ENCODE measurements at places on chromosomes 12 and 14.
A peak's percentile ranks its signal among the peaks of the same experiment; 100 is the strongest.

DNA sequence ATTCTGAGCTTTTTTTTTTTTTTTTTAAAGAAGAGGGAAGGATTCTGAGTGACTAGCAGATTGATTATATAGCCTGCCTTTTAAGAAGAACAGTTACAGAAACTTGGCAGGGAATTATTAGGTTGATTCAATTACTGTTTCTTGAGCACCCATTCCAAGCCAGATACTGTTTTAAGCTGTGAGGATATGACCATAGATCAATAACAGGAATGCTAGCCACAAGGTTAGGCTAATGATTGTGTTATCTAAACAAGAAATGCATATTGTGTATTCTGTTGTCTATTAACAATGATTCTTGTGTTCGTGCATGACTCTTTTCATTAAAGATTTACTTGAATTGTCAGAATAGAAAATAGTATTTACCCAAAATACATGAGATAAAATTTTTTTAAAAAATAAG lies 67.1 kb downstream of the PRORP start:
- no peak for DNase-seq

DNA sequence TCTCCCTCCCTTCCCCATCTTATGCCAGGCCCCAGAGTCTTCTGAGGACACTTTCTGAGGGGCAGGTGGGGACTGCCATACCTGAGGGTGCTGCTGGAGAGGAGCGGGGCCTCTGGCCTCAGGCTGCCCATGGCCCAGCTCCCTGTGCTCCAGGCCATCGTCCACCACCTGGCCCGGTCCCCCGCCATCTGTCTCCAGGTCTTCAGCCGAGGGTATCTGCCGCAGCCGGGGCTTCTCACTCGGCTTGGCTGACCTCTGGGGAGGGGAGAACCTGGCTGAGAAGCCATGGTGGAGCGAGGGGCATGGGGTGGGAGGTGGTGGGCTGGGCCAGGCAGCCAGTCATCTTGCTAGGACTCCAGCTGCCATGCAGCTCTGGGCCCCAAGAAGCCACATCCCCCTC lies 21.6 kb downstream of the SLC48A1 start:
- DNase-seq = no peak

DNA sequence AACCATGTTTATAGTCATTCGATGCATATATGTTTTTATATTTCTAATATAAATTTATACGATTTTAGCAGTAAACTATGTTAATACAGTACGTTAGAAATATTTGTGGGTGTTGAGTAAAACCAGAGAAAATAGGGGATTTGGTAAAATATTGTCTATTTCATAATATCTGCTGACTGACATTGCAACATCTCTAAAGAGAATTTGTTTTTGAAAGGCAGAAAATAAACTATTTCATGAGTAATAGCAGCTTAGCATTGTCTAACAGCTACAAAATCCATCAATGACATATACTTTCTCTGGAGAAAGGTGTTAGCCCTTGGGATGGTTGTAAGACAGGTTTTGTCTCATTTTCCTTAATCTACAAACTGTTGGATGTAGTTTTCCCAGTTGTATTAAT lies 144.9 kb downstream of the PDE3A start:
- no peak for DNase-seq

DNA sequence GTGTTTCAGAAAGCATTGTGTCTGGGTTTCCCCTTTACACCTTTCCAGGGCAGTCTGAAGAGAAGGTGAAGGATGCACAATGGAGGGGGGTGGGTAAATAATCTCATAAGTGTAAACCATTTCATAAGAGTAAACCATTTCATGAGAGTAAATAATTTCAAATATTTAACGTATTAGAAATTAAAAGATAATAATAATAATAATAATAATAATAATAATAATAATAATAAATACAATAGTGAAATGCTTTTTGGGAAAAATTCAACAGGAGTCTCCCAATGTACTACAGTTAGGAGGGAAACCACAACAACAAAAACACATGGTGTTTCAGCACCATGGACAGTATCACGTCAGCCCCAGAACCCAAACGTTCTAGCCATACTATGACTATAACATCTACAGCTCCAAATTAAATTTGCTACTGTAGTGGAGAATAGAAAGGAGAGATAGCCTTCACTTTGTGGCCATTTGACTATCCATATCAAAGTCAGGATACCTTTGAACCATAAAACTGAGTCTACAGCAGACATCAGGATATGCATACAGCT lies 691.8 kb downstream of the BCL11B start:
- DNase-seq = peak; percentile 8

DNA sequence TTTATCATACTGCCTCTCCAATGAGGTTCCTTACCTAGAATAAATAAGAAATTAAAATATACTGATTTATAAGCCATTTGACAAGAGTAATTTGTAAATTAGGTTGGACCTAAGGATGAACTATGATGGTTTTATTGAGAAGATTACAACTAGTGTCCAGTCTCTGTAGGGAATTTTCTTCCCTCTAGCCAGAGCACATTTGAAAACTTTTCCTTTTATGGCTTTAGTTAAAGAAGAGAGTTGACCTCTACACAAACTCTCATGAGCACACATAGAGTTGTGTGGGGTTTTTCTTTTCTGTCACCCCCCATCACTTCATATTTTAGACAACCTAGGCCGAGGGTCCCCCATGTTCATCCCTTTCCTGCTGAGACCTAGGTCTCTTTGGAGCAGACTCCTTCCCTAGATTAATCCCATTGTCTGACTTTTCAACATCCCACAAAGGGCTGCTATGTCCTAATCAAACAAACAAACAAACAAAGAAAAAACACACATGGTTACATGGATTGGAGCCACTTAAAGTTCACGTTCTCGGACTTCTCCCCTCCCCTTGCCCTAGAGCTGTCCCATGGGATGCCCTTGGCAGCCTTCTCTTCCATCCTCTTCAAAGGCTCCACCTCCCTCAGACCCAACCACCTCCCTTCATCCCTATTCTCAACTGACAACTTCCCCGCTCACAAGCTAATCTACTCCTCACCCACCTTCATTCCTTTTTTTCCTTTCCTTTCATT lies 40.7 kb downstream of the GPR135 start:
- DNase-seq = no peak

- DNase-seq = no peak
Observed at GRCh38 chr14:103716091-103716801, 636 bp downstream of the ZFYVE21 start.

GRCh38 chr12:13036881-13037280 lies 7.3 kb upstream of the FAM234B start:
- no peak for DNase-seq

DNA sequence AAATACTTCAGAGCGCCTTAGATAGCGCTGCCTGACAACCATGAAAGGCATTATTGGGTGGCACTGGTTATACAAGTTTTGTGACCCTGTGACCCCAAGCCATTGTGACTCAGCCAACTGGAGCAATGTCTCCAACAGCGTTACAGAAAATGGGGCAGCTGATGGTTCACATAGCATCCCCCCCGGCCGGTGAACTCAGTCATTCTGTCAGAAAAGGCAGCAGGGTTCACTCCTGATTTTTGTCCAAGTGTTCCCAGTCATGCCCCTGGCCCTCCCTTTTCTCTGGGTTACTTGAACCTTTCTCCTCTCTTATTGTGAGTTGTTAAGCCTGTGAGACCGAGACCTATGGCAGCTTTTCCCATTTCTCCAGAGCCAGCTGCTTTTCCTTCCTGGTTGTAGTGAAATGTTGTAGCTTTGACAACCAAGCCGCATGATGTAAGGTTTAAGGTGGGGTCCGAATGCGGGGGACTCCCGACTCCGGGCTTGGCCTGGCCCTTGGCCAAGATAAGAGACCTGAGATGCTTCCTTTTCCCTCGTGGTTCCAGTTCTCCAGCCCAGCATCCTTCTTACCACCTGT lies 22.0 kb downstream of the CD9 start:
- DNase-seq = no peak

- no peak for DNase-seq
Observed at GRCh38 chr12:66746489-66747201, 67.8 kb upstream of the GRIP1 start.

GRCh38 chr12:103998976-103999375 lies 33.3 kb downstream of the TDG start:
- no peak for DNase-seq

GRCh38 chr14:94382099-94382715 lies 6.2 kb downstream of the SERPINA1 start:
- DNase-seq = no peak

DNA sequence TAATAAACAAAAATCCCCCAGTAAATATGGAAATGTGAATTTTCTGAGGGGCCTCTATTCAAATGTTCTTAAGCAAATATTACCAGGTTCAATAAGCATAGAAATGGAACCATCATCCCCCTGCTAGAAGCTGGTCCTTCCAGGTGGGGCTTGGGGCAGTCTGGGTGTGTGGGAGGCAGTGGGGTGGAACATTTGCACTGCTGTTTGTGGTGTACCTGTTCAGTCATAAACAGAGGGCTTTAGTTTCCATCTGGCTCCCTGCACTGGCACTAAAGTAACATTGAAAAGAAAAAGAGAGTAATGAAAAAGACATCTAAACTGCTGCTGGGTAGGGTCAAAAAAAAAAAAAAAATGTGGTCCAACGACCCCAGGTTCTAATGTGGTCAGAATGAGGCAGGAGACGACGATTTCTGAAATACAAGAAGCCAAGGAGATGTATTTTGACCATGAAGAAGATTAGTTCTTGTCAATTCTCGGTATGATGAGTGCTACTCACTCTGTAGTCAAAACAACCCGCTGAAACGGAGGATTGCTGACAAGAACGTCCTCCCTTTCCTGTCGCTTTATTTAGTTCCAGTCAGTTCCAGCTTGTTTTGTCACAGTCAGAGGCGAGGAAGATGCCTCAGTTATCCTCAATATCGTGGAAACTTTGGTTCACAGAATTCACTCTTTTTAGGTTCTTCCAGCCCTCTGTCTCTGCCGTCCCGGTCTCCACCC lies 44.2 kb upstream of the MANSC4 start:
- no peak for DNase-seq

DNA sequence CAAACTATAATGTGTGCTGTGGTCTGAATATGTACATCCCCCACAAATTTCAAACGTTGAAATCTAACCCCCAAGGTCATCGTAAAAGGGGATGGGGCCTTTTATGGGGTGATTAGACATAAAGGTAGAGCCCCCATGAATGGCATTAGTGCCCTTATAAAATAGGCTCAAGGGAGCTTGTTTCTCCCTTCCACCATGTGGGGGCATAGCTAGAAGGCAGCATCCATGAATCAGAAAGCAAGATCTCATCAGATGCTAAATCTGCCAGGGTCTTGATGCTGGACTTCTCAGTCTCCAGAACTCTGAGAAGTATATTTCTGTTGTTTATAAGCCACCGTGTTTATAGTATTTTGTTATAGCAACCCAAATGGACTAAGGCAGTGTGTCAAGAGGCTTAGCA lies 33.4 kb upstream of the IGF1 start:
- no peak for DNase-seq

- DNase-seq = no peak
Observed at GRCh38 chr12:1912580-1913376, 5.7 kb downstream of the CACNA2D4 start.

DNA sequence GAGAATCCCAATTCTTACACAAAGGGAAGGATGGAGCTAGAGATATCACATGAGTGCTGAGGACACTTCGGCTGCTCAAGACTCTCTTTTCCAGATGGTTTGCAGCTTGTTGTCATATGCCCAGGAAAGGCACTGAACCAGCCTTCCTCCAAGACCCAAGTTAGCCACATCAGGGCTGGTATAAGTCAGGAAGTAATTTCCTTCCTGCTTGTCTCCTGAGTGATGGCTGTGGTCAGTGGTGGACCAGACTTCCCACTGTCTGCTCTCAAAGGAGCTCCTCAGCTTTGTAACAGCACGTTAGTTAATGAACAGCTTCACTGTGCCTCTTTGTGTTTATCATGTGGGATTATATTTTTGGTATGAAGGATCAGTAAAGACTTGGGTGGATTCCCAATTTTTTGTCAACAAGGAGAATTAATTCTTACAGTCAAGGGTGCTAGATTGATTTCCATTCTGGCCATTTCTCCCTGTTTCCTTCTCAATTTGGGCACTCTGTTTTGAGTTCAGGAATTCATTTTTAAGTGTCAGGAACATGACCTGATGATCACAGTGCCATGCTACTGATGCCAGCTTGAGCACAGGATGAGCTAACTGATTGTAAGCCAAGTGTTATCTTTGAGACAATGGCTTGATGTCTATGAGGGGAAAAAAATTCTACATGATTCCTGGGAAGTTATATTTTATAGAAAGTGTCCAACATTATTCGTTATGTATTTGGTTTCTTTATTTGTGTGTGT lies 145.8 kb downstream of the GCH1 start:
- no peak for DNase-seq

GRCh38 chr12:56129206-56129941 lies 1.3 kb downstream of the ESYT1 start:
- DNase-seq = peak; percentile 85

DNA sequence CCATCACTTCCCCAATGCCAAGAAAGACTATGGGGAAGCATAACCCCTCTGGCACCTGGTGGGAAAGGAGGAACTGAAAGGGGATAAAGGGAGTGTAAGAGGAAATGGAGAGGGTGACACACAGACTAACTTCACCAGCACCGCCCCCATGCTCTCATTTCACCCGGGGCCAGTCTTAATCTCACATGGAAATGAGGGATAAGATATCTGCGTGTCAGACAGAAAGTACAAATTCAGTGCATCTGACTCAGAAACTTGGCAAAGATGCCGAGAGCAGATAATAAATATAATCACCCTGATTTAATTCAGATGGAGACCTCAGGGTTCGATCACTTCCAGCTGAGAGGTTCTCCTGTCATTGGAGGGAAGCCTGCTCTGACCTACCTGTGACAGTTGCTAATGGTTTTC lies 191.6 kb downstream of the DUSP6 start:
- no peak for DNase-seq

- no peak for DNase-seq
Observed at GRCh38 chr12:65830305-65830704, 6.0 kb downstream of the HMGA2 start.

- DNase-seq = no peak
Observed at GRCh38 chr14:92874962-92875661, 47.8 kb upstream of the CHGA start.

- DNase-seq = no peak
Observed at GRCh38 chr12:113461666-113462065, 10.0 kb downstream of the LHX5 start.

GRCh38 chr14:32697704-32698103 lies 241.0 kb upstream of the NPAS3 start:
- DNase-seq = no peak

DNA sequence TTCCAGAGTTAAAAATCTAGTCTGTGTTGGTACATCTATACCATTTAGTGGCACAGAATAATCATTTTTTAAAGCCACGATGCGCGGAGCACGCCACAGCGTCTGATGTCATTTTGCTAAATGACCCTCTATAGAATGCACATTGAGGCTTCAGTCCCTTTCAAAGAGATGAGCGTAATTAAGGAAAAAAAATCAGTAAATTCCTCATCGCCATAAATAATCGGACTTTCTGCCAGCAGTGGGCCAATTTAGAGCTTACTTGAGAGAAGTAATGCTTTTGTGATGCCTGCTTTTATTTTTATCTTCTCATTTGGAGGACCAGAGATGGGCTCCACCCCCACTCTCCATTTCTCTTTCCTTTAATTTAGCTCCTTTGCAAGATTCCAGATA lies 4.0 kb downstream of the ASCL1 start:
- no peak for DNase-seq

DNA sequence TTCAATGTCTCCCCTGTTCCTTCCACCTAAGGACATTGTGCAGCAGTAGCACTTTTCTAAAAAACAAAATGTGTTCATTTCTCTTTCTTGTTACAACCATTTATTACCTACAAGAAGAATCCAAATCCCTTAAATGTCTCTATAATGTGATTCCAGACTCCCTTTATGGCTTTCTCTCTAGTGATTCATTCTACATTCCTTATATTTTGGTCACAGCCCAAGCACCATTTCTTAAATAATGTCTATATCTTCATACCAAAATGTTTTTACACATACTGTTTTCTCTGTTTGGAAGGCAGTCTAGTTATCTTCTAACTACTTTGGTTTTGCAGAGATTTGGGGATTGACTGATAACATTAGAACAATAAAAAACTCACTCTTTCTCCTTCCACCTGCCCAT lies 1037.3 kb upstream of the FLRT2 start:
- DNase-seq = no peak

All from activated gamma-delta T cell treated with Interleukin-2 at 50 U/mL for 16 hours (primary cell).